ENCODE measurements at places on chromosomes 5 and 9.

- DNase-seq, result peak; percentile 25
Measured at GRCh38 chr5:111427762-111428161, 84.6 kb downstream of the STARD4 start.

- no peak for DNase-seq
Measured at GRCh38 chr5:65696892-65697291, 25.0 kb downstream of the SGTB start.

- DNase-seq, result peak; percentile 92
Measured at GRCh38 chr5:62779010-62779422, 200.4 kb downstream of the LRRC70 start.

GRCh38 chr5:79699763-79700400, 10.2 kb downstream of the CMYA5 start:
- DNase-seq, result no peak

DNA sequence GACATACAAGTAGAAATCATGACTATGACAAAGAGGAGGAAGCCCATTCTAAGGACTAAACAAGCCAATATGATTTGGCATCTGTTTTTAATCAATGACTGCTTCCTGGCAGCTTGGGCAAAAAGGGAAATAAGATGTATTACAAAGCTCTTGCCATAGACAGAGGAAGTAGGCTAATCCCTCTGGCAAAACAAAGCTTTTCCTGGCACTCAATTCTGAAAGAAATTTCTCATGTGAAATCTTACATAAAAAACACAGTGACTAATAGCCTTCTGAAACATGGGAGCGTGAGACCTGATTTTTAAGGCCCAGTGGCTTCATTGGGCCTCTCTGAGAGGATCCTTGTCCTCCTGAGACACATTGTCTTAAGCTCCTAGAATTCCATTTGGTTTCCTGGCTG, 93.6 kb downstream of the COL23A1 start:
- no peak for DNase-seq

- no peak for DNase-seq
Measured at GRCh38 chr5:16931334-16932110, 4.6 kb downstream of the MYO10 start.

GRCh38 chr5:126693806-126694205, 83.1 kb upstream of the LMNB1 start:
- DNase-seq, result no peak

- DNase-seq, result no peak
Measured at GRCh38 chr5:146249801-146250200, 46.4 kb downstream of the RBM27 start.

- peak; percentile 80 for DNase-seq
Measured at GRCh38 chr5:93622240-93622885, 39.3 kb downstream of the NR2F1 start.

DNA sequence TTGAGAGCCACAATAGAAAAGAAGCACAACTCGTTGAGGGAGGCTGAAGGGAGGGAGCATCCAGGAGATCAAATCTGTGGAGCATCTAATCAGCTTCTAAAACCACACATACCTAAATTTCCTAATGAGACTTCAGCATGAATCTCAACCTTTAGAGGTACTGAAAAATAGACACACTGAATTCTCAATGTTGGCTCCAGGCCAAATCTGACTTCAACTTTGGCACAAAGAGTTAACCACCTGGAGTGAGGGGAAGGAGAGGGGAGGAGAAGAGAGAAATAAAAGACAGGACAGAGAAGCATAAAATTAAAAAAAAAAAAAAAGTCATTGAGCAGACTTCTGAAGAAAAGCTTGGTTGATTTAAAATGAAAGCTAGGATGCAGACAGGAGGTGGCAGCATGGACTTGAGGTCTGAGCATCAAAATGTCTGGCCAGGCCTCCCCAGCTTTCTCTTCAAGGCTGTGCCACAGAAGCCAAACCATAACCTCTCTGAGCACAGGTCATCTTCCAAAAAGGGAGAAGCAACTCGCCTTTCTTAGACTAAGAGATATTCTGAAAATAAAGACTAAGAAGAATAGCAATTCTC, 205.6 kb downstream of the DENND1A start:
- peak; percentile 13 for DNase-seq

GRCh38 chr5:133297293-133297692, 245.5 kb downstream of the HSPA4 start:
- DNase-seq, result no peak

- DNase-seq, result no peak
Measured at GRCh38 chr9:19757745-19758144, 31.1 kb downstream of the SLC24A2 start.

GRCh38 chr5:78235289-78235688, 59.2 kb downstream of the AP3B1 start:
- no peak for DNase-seq

- no peak for DNase-seq
Measured at GRCh38 chr9:83204047-83204446, 141.1 kb upstream of the RASEF start.

DNA sequence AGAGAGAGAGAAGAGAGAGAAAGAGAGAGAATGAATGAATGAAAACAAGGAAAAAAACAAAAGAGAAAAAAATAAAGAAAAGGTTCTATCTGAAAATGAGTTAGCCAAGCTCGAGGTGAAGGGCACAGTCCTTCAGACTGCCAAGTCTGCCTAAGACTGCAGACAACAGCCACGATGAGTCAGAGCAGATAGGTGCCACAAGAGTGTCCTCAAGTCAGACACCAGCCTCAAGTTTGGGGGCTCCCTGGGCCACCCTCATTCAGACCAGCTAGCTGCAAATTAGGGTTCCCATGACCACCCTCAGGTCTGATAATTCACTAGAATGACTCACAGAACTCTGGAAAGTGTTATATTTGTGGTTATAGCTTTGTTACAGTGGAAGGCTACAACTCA, 13.9 kb upstream of the HABP4 start:
- no peak for DNase-seq

- no peak for DNase-seq
Measured at GRCh38 chr9:123048748-123049147, 15.3 kb downstream of the GPR21 start.

DNA sequence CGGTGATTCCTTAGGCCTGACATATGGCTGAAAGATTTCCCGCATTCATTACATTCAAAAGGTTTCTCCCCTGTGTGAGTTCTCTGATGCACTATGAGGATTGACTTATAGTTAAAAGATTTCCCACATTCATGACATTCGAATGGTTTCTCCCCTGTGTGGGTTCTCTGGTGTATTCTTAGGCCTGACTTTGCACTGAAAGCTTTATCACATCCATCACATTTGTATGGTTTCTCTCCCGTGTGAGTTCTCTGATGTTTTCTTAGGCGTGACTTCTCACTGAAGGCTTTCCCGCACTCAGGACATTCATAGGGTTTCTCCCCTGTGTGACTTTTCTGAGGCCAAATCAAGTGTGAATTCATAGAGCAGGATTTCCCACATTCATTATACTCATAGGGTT, 35.8 kb downstream of the ZNF782 start:
- peak; percentile 20 for DNase-seq

DNA sequence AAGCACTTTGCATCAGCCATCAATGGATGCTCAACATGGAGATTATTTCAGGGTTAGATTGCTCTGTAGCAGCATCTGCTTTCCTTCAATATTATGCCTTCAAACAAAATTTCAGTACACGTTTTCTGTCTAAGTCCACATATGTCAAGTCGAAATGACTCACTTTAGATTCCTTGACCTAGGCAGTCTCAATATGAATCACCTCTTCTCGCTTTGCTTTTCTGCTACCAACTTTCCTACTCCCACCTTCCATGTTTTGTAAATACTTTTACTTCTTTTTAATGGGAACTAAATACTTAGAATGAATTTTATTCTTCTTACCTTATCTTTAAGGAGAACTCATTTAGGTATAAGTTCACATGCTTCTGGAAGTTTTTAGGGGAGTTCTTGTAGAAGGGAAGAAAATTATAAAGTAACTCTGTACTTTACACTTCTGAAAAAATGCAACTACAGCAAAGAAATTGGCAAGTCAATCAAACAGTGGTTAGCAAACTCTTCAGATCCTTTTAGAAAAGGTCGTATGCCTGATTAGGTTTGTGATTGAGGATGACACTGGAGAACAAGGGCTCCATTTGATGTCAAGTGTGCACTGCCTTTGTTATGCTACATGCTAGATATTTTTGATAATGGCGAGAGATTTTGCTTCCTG, 478.5 kb upstream of the SMARCA2 start:
- DNase-seq, result no peak

Data from GM23338 (cell line).